ENCODE measurements at places on chromosomes 2 and 18.

DNA sequence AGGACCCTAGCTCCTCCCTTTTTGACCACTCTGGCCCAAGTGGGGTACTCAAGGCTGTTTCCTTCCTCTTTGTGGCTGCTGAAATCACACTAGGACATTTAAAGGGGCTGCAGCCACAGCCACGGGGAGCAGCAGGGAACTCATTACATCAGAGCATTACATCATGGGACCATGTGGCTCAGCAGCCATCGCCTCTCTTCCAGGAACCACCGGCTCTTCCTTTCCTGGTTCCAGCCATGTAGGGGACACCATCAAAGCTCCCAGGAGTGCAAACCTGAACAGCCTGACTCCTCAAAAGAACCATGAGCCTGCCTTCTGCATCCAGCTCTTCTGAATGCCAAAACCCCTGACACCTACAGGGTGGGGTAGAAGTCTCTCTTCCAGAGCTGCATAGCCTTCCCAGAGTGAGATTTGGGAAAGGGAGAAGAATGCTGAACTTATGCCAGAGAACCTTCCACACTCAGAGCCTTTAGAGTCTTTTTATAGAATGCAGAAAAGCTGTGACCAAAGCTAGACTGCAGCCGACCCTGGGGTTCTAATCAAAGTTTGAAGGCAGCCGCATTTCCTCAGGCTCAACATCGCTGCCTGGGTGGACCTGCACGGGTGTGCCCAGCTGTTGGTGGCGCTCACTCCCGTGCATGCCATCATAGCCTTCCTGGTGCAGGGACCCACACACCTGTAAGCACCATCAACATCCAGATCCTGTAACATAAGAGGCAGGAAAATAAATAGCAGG is 121.7 kb downstream of the KLHL29 start:
- DNase-seq, result no peak

GRCh38 chr2:151459358-151459757 is 49.7 kb downstream of the RIF1 start:
- DNase-seq, result peak; percentile 18

DNA sequence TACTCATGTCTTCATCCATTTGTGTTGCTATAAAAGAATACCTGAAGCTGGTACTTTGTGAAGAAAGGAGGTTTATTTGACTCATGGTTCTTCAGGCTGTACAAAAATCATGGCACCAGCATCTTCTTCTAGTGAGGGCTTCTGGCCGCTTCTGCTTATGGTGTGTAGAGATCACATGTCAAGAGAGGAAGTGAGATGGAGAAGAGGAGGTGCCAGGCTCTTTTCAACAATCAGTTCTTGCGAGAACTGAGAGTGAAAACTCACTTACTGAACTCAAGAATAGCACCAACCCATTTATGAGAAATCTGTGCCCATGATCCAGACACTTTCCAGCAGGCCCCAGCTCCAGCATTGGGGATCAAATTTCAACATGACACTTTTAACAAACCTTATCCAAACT is 30.0 kb upstream of the BARD1 start:
- no peak for DNase-seq

DNA sequence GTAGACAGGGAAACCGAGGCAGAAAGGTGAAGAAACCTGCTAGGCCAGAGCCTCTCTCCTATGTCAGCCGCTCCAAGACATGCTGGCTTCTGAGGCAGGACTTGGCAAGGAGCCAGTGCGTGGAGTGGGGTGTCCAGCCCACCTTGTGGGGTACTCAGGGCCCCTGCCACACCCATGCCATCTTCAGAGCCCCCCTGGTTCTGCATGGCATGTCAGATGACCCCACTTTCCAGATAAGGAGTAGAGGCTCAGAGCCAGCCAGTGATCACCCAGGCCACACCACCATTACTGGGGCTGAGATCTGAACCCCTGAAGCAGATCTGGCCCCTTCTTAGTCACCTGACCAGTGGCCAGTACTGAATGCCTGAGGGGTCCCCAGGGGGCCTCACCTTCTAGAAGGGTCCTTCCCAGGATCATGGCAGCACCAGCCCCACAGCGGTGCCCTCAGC is 14.7 kb downstream of the CROCC2 start:
- no peak for DNase-seq

DNA sequence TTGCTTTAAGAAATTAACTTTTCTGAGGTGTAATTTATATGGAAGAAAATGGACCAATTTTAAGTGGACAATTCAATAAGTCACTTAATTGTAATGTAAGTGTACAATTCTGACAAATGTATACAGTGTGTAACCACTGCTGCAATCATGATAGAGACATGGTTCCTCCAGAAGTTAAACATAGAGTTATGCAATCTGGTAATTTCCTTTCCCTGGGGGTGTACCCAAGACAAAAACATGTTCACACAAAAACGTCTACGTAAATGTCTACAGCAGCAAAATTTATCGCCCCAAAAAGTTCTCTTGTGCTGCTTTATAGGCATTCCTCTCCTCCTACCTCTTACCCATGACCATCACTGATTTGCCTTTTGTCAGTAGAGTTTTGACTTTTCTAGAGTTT is 141.5 kb downstream of the AQP4 start:
- no peak for DNase-seq

- peak; percentile 75 for DNase-seq
Observed at GRCh38 chr2:44479127-44479887, 117.6 kb downstream of the CAMKMT start.

GRCh38 chr2:40716879-40717278 is 265.0 kb upstream of the SLC8A1 start:
- peak; percentile 87 for DNase-seq

- peak; percentile 52 for DNase-seq
Observed at GRCh38 chr2:169824373-169825333, at the start of gene METTL5. TSS of gene METTL5 (minus strand) at chr2:169824905. CDS start at chr2:169824597, 308 bp downstream.

- no peak for DNase-seq
Observed at GRCh38 chr2:65450810-65451209, 18.4 kb upstream of the SPRED2 start.

DNA sequence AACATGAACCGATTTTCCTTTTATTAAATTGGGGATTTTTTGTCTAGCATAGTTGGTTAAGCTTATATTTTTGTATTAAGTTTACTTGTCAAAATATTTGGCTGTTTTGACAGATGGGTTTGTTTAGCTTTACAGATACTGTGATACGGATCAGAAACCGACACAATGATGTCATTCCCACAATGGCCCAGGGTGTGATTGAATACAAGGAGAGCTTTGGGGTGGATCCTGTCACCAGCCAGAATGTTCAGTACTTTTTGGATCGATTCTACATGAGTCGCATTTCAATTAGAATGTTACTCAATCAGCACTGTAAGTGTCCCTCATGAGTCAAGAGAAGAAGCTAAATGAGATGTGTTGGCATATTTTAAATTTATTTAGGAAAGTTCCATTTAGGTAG is 8.5 kb downstream of the PDK1 start:
- DNase-seq, result no peak

DNA sequence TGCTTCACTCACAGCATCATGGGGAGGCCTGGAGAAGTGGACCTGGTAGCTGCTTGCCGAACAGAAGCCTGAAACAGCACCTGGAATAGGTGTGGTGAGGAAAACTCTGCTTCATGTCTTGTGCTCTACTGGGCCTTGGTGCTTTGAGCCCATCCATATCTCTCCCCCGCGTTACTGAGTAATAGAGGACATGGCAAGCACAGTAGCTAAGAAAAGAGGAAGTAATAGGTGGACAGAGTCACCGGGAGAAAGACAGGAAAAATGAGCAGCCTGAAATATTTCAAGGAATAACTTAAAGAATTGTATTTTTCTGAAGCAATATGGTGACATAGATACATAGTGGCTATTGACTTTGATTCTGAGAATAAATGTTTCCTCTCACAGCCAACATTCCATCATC is 14.0 kb upstream of the HNMT start:
- DNase-seq, result no peak

GRCh38 chr2:196510246-196510645 is 129.3 kb upstream of the CCDC150 start:
- no peak for DNase-seq

DNA sequence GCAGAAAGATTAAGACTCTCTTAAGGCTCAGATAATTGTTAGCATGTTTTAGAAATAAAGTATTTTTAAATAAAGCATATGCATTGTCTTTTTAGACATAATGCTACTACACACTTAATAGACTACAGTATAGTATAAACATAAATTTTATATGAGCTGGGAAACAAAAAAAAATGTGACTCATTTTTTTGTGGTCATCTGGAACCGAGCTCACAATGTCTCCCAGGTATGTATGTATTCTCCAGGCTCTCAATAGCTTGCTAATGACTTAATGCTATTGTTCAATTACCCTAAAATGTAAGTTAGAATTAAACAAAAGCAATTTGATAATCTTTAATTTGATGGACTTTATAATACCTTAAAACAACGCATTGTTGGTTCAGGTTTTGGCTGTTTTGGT is 167.2 kb downstream of the NUP35 start:
- DNase-seq, result no peak

DNA sequence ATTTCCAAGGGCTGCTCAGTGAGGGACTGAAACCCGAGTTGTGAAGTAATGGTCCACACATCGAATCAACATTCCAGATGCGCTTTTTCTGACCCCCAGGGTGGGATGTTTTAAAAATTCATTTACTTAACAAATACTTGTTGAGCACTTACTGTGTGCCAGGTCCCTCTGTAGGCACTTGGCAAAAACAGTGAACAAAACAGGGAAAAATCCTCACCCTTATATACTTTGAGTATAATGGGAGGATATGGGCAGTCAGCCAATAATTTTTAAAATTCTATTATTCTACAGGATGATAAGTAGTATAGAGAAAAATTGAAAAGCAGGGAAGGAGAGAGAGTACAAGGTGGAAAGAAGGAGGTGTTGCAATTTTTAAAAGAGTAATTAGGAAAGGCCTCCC is 31.3 kb upstream of the AFTPH start:
- DNase-seq, result no peak

- peak; percentile 94 for DNase-seq
Observed at GRCh38 chr18:361941-362310, 94.1 kb upstream of the THOC1 start.

- peak; percentile 32 for DNase-seq
Observed at GRCh38 chr2:222939208-222939856, 78.5 kb downstream of the ACSL3 start.

GRCh38 chr2:146989741-146990140 is 855.1 kb upstream of the ACVR2A start:
- no peak for DNase-seq

GRCh38 chr2:200000444-200001163 is 45.2 kb downstream of the MAIP1 start:
- no peak for DNase-seq

- no peak for DNase-seq
Observed at GRCh38 chr18:3481696-3482210, 31.8 kb downstream of the TGIF1 start.

GRCh38 chr2:105575499-105576025 is 169.2 kb upstream of the NCK2 start:
- DNase-seq, result no peak

- DNase-seq, result no peak
Observed at GRCh38 chr2:179024445-179024844, 25.5 kb downstream of the CCDC141 start.

- no peak for DNase-seq
Observed at GRCh38 chr2:169393068-169393590, 30.8 kb upstream of the LRP2 start.

DNA sequence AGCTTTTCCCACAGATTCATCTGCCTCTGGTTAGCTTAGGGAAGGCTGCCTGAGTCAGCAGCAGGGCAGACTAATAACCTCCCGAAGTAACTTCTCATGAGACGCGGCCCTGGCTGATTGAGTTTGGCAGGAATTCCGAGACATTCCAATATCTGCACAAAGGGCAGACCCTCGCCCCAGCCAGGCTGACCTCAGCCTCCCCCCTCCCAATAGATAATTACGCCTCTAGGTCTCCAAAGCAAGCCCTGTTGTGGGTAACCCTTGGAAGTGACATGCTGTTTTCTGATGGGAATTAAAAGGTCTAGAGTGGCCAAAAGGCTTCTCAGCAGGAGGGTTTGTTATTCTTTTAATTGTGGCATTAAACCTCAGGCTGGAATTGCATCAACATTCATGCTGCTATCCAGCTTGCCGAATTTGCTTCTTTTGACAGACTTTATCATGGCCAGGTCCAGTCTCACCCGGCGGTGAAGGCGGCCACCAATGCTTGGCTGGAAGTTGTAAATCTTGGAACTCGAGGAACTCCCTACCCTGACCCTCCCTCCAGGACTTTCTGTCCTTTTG is 98.0 kb upstream of the SLC14A2 start:
- DNase-seq, result peak; percentile 72

DNA sequence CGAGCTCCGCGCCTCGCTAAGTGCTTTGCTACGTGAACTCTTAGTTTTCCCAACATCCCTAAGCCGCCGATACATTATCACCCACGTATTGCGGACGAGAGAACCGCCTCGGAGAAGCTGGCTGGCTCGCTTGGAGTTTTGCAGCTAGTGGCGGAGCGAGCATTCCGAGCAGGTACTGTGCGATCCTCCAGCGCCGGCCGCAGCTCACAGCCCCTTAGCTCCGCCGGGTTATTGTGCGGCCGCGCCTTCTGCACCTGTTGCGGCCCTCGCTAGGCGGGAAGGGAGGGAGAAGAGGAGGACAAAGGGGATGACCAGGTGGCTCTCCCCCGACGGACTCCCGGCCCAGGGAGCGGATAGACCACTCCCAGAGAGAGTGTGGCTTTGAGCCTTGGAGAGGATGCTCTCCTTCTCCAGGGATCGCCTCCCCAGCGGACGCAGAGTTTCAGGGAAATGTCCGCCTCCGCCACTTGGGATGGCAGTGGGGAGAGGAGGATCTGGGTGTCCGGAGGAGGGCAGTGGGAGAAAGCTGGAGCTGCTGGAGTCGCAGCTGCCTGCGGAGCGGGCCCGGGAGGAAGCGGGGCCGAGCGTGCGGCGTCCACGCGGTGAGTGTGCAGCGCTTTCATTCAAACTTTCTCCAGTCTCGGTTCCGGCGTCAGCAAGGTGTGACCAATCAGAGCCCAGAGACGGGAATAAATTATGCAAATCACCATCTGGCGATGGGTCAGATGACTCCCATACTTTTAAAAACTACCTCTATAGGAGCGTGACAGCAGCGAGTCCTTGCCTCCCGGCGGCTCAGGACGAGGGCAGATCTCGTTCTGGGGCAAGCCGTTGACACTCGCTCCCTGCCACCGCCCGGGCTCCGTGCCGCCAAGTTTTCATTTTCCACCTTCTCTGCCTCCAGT is at the start of gene LIPG:
Gene LIPG, plus strand, starts transcription at position 769 of the 905 bp plus-strand sequence. CDS start 252 bp downstream, outside the sequence.
- peak; percentile 83 for DNase-seq

DNA sequence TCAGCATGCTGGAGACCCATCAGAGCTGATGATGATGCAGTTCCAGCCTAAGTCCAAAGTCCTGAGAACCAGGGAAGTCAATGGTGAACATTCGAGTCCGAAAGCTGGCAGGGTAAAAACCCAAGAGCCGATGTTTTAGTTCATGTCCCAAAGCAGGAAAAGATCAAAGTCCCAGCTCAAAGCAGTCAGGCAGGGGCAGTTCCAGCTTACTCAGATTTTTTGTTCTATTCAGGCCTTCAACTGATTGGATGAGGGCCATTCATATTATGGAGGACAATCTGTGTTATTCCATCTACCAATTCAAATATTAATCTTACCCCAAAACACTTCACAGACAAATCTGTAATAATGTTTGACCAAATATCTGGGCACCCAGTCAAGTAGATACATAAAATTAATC is 38.3 kb downstream of the DSEL start:
- DNase-seq, result peak; percentile 13

- no peak for DNase-seq
Observed at GRCh38 chr18:37282386-37283037, 283.1 kb downstream of the CELF4 start.

- DNase-seq, result no peak
Observed at GRCh38 chr18:66972681-66973080, 368.8 kb upstream of the CDH19 start.

- DNase-seq, result no peak
Observed at GRCh38 chr18:3692113-3692621, 242.2 kb downstream of the TGIF1 start.
